ENCODE measurements at places on chromosomes 5 and 9. TPM values are rescaled to one million over a fixed set of nuclear protein-coding genes. Genes with fewer than 3 reads are reported as not detected.

ARAP3 gene
- total RNA-seq = 35.2 TPM

SAP30L gene
- 43.2 TPM for total RNA-seq

CNOT8 gene
- total RNA-seq = 106 TPM

GRCh38 chr9:97271292-97271691, 36.2 kb upstream of the CCDC180 start:
- no peaks in the 10 kb centered on the region for H3K27me3 ChIP-seq
- no peak overlapping the region for H3K27ac ChIP-seq
- no peaks in the 10 kb centered on the region for H3K4me1 ChIP-seq
- H3K36me3 ChIP-seq = no peaks in the 10 kb centered on the region

PCDHB11 gene
- 2.7 TPM for total RNA-seq

CDKN2B-AS1 gene
- total RNA-seq = 2.4 TPM

PCDHB12 gene
- total RNA-seq = 1.7 TPM

DNA sequence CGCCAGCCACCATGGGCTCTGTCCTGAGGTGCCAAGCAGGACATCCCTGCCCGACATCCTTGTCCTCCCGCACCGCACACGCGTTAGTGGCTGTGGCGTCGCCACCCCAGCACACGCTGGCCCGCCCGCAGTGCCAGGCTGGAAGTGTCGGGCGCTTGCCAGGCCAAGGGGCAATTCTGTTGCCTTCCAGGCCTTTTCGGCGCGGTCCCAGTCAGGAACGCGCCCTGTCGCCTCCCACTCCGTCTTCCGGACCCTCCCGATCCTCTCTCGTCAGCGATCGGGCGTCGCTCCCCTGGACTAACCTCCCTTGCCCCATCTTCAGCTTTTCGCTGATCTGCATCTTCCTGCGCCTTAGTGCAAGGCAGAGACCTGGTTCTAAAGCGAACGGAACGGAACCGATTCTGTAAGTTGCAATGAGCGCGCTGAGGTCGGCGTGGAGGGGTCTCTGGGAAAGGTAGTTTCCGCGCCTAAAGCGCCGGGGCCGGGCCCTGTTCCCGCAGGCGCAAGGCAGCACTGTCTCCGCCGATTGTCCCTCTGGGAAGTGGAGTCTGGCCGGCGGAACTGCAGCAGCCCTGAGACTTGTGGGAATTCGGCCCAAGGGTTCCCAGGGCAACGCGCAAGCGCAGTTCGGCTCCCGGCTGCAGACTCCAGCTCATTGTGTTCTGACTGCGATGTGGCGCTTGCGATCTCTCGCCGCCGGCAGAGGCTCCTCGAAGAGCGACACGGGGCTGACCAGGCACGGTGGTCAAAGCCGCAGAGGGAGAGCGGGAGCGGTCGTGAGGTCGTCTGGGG, at the start of gene ZNF454:
TSS of gene ZNF454 (plus strand) at position 630 of the 792 bp plus-strand sequence. CDS start 1,594 bp downstream, outside the sequence.
- H3K4me3 ChIP-seq = peak within 1 kb of the TSS; percentile 66
- H3K4me1 ChIP-seq = no peaks in the 10 kb centered on the region
- DNase-seq = peak; percentile 89
- no peaks in the 10 kb centered on the region for H3K27me3 ChIP-seq
- peak within 1 kb of the TSS; percentile 66 for H3K27ac ChIP-seq
- no peaks in the 10 kb centered on the region for H3K36me3 ChIP-seq

DNA sequence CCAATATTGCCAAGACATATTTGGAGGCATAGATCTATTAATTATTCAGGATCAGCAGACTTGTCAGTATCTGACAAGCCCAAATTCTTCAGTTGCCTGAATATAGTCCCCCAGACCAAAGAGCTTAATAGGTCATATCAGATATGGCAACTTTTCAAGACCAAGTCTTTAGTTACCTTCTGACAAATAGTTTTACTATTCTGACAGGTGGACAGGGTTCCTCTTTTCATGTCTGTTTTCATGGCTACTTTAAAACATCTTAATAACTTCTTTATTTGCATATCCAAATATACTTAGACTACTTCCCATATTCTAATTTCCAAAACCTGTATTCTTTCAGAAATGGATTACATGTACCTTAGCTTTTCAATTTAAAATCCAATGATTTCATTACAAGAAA, 65.4 kb downstream of the AUH start:
- H3K27ac ChIP-seq = no peak overlapping the region
- H3K4me3 ChIP-seq = no peak overlapping the region
- no peaks in the 10 kb centered on the region for H3K27me3 ChIP-seq
- peaks cover 27% of the 10 kb centered on the region for H3K4me1 ChIP-seq
